Transverse colon (tissue), 4 donors: ENCODE measurements at places on chromosomes 6 and 20.

- DNase-seq, result no peak
Measured at GRCh38 chr20:32661820-32662528, 11.8 kb downstream of the C20orf203 start.

GRCh38 chr6:20098267-20098876 lies 113.9 kb downstream of the MBOAT1 start:
- no peak for DNase-seq

- DNase-seq, result no peak
Measured at GRCh38 chr6:143197377-143197776, 136.7 kb downstream of the AIG1 start.

DNA sequence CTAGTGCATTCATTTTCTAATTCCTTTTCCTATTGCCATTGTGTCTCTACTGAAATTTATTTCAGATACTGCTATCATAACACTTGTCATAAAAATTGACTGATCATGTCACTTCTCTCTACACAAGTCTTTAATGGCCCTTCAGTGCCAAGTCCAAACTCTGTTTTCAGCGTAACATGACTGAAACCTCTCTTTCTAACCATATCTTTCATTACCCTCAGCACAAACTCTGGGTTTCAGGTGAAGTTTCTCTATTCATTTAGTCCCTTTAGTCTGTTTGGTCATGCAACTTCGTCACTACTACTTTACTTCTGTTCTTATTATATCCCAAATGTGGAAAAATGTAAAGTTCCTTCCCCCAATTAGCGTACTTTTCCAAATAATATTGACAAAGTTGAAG lies 234.9 kb downstream of the OGFRL1 start:
- DNase-seq, result no peak

- DNase-seq, result no peak
Measured at GRCh38 chr6:168640768-168641167, 199.8 kb downstream of the SMOC2 start.

DNA sequence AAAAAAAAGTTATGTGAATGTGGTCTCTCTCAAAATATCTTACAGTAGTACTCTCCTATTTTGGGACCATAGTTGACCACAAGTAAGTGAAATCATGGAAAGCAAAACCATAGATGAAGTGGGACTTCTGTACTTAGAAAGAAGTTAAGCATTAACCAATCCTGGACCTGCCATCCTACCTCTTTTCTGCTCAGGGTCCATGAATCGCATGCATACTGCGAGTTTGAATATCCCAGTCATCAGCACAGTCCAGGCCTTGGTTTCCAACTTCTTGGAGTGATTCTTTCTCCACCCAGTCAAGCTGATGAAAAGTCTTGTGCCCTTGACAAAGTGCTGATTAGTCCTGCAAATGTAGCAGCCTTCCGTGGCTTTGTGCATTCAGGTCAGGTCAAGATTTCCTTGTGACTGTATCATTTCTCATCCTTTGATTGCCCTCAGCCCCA lies 46.0 kb downstream of the RNF217 start:
- no peak for DNase-seq

GRCh38 chr6:68364271-68364805 lies 270.7 kb upstream of the ADGRB3 start:
- no peak for DNase-seq

GRCh38 chr6:47483516-47483852 lies 5.9 kb downstream of the CD2AP start:
- no peak for DNase-seq

- no peak for DNase-seq
Measured at GRCh38 chr6:3785745-3786098, 34.2 kb upstream of the PXDC1 start.

- no peak for DNase-seq
Measured at GRCh38 chr6:132816660-132817059, 2.3 kb downstream of the RPS12 start.

DNA sequence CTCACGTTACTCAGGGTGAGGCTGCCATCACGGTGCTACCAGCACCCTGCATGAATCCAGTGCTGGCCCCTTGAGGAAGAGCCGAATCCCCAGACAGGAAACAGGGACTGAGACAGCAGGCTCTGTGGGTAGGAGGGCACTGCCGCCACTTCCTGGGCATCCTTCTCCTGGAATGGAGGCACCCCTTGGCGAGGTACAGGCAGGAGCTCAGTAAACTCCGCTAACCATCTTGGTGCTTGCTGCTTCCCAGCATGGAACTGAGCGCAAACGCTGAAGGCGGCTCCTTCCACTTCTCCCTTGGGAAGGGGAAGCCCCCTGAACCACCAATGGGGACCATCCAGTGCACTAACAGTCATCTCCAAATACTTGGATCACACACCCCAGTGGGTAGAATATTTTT lies 13.5 kb upstream of the CCDC167 start:
- DNase-seq, result no peak

GRCh38 chr6:145895802-145896201 lies 68.4 kb downstream of the SHPRH start:
- DNase-seq, result no peak

DNA sequence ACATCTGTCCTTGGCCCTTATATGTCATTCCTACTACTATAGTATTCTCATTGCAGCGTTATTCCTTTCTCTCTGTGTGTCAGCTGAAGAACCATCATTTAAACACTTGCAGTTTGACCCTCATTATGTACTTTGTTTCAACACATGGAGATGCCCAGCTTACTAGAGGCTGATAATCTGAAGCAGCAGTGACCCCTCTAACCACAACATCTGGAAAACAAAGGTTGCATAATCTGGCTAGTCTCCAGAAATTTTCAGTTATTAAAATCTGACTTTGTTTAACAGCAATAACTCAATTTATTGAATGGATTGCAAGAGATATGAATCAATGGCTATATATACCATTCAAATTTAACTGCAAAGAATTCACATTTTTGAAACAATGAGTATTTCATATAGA lies 6.6 kb upstream of the PHIP start:
- no peak for DNase-seq

GRCh38 chr20:20085812-20086211 lies 33.5 kb downstream of the CFAP61 start:
- no peak for DNase-seq

- DNase-seq, result peak; percentile 83
Measured at GRCh38 chr20:63653041-63653973, at the start of gene STMN3. Gene STMN3 (minus strand): TSS chr20:63653424. CDS start chr20:63653345, 79 bp downstream.

GRCh38 chr6:15420959-15421438 lies 175.1 kb downstream of the JARID2 start:
- no peak for DNase-seq

DNA sequence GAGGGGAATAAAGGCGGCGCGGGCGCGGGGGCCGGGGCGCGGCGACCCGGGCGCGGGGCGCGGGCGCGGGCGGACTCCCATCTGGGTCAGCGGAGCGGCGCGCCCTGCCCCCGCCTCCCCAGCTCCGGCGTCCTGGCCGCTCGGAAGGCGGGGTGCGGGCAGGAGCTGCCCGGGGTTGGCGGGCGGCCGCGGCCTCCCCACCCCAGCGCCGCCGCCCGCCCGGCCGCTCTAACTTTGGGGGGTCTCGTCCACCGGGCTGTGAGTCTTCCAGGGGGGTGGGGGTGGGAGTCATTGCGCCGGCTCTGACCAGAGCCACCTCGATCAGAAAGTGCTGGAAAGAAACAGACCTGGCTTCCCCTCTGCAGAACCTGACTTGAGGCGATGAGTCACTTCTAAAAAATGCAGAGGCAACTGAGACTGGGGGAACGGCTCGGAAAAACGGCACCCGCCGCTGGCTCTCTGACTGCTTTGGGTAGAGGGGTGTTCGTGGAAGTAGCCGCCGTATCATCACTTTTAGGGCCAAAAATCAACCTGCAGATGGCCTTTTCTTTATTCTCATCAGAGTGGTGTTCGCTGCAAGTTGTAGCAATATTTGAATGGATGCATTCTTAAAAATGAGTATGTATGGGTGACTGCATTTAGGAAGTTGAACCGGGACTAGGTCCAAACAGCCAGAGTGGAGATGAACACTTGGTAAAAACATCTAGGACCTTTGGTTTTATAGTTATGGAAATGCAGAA lies 667 bp downstream of the CAP2 start:
- peak; percentile 51 for DNase-seq

DNA sequence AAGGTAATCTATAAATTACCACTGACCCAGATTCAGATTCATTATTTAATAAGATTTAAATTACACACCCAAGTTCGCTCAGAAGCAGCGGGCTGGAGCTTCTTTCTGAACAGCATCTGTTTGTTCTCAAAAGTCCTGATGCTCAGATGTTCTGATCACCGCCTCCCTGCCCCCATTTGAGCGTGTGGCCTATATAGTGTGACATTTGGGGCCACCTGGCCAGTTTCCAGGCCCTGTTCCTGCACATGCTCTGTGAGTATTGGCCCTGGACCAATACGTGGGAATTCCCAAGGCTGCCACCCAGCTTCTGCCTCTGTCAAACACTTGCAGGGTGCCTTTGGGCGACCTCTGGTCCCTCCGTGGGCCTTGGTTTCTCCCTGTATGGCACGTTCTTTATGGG lies 228.8 kb downstream of the TFAP2C start:
- no peak for DNase-seq
